ENCODE measurements at places on chromosomes 1 and 21. TPM values are rescaled to one million over a fixed set of nuclear protein-coding genes. Genes with fewer than 3 reads are reported as not detected.

The TRIM46 gene
- total RNA-seq: 6.9 TPM

The AKR7A3 gene
- total RNA-seq: 0.39 TPM

The CHIA gene
- not detected for total RNA-seq

The SPRR1A gene
- not detected for total RNA-seq

The S100A2 gene
- total RNA-seq: 3.3 TPM

The UMODL1 gene
- total RNA-seq: not detected

The TTC24 gene
- total RNA-seq: 9.1 TPM

The ZBTB37 gene
- total RNA-seq: 7.9 TPM

The CD2 gene
- total RNA-seq: 291 TPM

The PALMD gene
- not detected for total RNA-seq

The KAZN gene
- total RNA-seq: 0.89 TPM

Measured in activated CD4-positive, alpha-beta T cell treated with anti-CD3 and anti-CD28 coated beads for 36 hours (primary cell).